K562 (cell line): ENCODE measurements at places on chromosomes 16 and 17. TPM values are rescaled to one million over a fixed set of nuclear protein-coding genes. Genes with fewer than 3 reads are reported as not detected.

DNA sequence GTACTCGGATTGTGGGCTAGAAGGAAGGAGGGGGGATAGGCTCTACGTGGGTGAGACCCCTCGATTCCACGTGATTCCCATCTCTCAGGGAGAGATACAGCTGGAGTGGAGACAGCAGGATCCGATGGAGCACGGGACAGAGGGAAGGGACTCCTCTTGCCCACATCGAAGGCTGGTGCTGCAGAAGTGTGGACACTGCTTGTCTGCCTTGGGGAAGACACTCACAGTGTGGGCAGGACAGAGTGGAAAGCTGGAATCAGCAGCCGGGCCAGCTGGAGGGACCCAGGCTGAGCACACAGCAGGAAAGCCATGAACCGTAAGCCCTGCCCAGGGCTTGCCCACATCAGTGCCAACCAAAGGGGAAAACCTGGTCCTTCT is 42.1 kb upstream of the RPH3AL start:
- no peak for DNase-seq

NPIPB13 gene
- polyA plus RNA-seq, result 4.4 and 10.1 TPM in 2 replicates

- peak; percentile 10 for DNase-seq
These were observed 552.7 kb upstream of the PSMD7 start for GRCh38 chr16:73743665-73744496.

RFFL gene
- polyA plus RNA-seq, result 9.2 and 9.6 TPM in 2 replicates

CFAP52 gene
- polyA plus RNA-seq, result not detected in 2 replicates

GRCh38 chr16:64638766-64639165 is 483.1 kb downstream of the CDH11 start:
- no peak for DNase-seq

CCL8 gene
- polyA plus RNA-seq, result not detected in 2 replicates

- DNase-seq, result no peak
These were observed 101.2 kb downstream of the SSH2 start for GRCh38 chr17:29828676-29829284.

DNA sequence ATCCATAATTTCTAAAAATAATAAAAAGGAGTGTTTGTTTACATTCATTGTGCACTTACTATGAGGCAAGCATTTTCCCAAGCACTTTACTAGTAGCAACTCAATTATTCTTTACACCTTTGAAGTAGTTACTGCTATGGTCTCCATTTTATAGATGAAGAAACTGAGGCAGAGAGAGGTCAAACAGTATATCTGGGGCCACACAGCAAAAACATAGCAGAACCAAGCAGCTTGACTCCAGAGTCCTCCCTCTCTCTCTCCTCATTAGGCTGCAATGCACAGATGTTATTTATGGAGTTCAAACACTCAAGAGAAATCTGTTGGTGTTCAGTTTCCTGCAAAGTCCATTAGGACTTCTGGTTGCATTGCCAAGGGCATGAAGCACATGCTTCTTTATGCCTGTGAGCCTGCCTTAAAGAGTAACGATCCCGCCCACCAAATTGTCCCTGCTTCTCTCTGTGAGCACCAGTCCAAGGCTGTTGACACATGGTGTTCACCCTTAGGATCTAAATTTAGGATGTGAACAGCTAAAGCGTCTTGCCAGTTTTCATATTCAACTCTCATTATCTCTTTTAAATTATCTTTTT is 44.0 kb downstream of the GPRC5B start:
- no peak for DNase-seq

- peak; percentile 57 for DNase-seq
These were observed 12.2 kb downstream of the PRKCB start for GRCh38 chr16:23847948-23848347.

GRCh38 chr16:8943966-8944759 is 19.5 kb downstream of the USP7 start:
- no peak for DNase-seq

- DNase-seq, result no peak
These were observed 45.4 kb downstream of the RAP1GAP2 start for GRCh38 chr17:2841606-2842005.

GRCh38 chr16:10988164-10988803 is 43.9 kb downstream of the CLEC16A start:
- peak; percentile 45 for DNase-seq

DNA sequence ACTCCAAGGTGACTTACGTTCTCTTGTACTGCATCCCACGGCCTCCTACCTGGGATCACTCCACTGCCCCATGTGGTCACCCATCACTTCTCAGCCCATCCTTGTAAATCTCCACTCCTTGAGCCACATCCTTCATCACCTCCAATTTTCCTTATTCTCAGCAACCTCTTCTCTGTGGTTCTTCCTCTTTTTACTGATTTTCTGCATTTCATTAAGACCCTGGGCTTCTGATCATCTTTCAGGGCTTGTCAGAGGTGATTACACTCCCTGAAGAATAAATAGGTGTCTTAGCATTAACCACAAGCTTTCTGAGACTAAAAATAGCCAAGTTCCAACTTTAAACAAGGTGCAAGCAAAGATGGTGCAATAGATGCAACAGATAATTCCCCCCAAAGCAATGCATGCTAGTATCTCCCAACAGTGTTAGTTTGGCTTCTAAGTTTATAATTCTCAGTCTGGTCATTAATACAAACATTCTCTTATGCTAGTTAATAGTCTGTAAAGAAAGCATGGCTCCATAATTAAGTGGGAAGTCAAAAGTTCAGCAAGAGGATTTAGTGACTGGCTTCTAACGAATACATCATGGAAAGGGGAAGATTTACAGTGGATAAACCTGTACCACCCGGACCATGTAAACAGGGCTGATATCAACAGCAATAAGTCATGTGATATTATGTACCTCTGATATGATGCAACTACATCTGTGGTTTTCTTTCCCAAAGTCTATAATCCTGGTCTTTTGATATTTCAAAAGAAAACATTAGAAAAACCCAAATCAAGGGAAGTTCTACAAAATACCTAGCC is 47.4 kb upstream of the FOXJ1 start:
- no peak for DNase-seq

SLC12A3 gene
- polyA plus RNA-seq, result not detected in 2 replicates

DNA sequence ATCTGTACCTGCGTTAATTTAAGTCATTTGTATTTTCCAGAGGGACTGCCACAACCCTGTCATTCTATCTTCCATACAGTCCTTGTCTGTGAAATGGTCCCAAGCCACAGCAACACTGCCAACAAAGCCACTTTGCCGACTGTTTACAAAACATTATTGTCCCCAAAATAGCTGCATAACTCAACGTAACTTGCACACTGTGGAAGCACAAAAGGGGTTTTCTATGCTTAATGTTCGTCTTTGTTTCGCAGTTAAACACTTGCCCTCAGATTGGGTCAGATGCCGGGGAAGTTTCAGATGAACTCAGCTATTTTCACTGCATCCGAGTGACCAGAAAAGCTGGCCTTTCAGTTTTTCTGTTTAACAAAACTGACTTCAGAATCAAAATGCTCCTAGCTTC is 4.6 kb downstream of the SEC14L5 start:
- no peak for DNase-seq

GRCh38 chr16:88870608-88871348 is 4.3 kb upstream of the PABPN1L start:
- DNase-seq, result peak; percentile 56

GRCh38 chr16:47884116-47884725 is 271.6 kb downstream of the ABCC12 start:
- no peak for DNase-seq

- DNase-seq, result no peak
These were observed 9.1 kb upstream of the PLCG2 start for GRCh38 chr16:81770008-81770407.

SRL gene
- not detected in 2 replicates for polyA plus RNA-seq

FBXO31 gene
- polyA plus RNA-seq, result 14.0 and 16.0 TPM in 2 replicates

TOX3 gene
- polyA plus RNA-seq, result not detected in 2 replicates

GRCh38 chr16:52914428-52914827 is 138.3 kb downstream of the CHD9NB start:
- DNase-seq, result no peak

SEPTIN12 gene
- not detected in 2 replicates for polyA plus RNA-seq

ADORA2B gene
- polyA plus RNA-seq, result 12.7 and 13.7 TPM in 2 replicates

- no peak for DNase-seq
These were observed 27.7 kb upstream of the GOSR1 start for GRCh38 chr17:30449480-30449879.

PRRT2 gene
- 0.81 and 1.0 TPM in 2 replicates for polyA plus RNA-seq

DNA sequence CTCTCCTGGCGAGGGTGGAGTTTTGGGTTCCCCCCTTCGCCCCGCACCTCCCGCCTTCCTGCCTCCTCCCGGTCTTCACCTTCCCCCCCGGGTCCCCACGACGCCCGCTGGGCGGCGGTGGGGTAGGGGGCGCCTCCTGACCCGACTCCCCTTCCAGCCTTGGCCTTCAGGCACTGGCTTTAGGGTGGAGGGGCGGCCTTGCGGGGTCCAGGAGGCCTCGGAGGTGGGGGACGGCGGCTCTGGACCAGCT is 2.4 kb downstream of the SLC16A3 start:
- no peak for DNase-seq

DNA sequence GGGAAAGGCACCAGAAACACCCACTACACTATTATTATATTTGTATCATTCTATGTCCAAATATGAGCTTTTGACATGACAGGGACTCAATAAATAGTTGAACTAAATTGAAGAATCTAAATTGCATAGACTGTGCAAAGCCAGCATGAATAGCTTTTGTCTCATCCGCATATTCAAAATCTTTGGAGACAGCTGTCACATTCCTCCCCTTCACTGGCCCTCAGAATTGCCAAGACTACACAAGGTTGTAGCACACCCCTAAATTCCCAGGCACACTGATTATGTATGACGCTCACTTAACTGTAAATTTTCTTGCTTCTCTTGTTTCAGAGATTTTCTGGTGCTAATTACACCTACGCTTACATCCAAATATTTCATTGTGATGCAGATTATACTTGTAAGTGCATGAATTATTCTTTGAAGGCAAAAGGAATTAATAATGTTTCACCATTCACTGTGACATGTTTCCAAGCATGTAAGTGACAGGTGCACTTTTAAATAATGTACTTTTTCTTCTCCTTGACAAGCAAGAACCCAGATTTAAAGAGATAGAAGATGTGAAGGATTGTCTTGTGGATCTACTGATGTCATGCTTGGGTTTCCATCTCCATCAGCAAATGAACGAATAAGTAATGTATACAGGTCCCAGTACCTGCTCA is 47.5 kb downstream of the CA10 start:
- no peak for DNase-seq

KRTAP2-1 gene
- not detected in 2 replicates for polyA plus RNA-seq

DNA sequence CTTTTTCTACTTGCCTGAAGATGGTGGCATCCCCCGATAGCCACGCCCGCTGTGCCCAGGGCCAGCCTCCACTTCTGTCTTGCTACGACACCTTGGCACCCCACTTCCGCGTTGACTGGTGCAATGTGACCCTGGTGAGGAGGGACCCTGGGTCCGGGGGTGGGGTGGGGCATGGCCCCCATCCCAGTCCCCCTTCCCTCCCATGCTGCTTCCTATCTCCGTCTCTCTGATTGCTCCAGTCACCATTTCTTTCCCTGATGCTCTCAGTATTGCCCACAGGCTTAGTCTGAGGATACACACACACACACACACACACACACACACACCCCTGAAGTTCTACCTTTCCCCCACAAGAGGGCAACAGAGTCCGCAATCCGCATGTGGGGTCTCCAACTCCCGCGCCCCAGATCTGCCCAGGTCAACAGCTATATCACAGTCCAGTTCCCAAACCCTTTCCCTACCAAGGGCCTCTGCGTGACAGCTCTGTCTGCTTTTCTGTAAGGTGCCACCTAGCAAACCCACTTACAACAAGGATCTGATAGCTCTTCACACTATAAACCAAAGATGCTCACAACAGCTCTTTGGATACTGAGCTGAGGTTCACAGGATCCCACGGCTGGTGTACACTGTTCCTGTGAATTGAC is 3.4 kb downstream of the SGCA start:
- peak; percentile 74 for DNase-seq

GRCh38 chr17:28365487-28365886 is 488 bp upstream of the SEBOX start:
- no peak for DNase-seq

UNC13D gene
- polyA plus RNA-seq, result 147 and 160 TPM in 2 replicates

DNA sequence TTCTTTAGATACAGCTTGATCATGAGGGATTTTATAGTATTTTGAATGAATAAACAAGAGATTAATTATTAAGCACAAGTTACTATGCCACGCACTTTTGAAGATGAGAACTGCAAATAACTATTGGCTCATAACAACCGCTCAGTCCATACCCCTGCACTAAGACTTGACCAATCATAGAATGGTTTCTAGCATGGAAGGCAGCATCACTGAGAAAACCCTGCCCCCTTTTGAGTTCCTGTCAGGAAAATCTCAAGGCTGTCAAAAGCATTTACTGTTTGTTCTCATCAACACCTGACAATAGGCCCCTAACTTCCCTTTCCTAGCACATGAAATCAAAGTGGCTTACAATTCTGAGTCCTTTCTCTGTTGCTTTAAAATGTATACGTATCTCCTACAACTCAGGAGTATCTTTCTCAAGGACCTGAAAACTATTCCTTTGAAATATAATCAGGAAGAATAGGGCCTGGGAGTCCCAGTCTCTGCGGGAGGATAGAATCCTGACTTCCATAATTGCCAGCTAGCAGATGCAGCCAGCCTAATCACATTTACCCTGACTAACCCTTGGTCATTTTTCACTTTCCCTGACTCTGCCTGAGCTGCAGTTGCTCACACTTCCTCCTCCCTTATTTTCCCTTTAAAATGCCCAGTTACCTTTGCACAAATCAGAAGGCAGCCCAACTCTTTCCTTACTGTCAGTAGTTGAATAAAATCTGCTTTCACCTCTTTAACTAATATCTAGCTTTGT is 9.1 kb upstream of the MMD start:
- no peak for DNase-seq

- no peak for DNase-seq
These were observed 2.6 kb downstream of the ARHGAP17 start for GRCh38 chr16:25012525-25012991.

GRCh38 chr17:78951967-78952551 is 26.9 kb upstream of the TIMP2 start:
- no peak for DNase-seq

GOSR1 gene
- polyA plus RNA-seq, result 19.9 TPM in 2 replicates

POLR3K gene
- 120 and 135 TPM in 2 replicates for polyA plus RNA-seq

KIF1C gene
- polyA plus RNA-seq, result 15.2 and 21.4 TPM in 2 replicates
